HCEC 1CT (cell line): ENCODE measurements at places on chromosomes 11 and 22.
A peak's percentile ranks its signal among the peaks of the same experiment; 100 is the strongest.

GRCh38 chr11:116042146-116042545 is 537.9 kb upstream of the CADM1 start:
- no peak for DNase-seq

- no peak for DNase-seq
Observed at GRCh38 chr11:34619062-34619516, 1.8 kb upstream of the EHF start.

DNA sequence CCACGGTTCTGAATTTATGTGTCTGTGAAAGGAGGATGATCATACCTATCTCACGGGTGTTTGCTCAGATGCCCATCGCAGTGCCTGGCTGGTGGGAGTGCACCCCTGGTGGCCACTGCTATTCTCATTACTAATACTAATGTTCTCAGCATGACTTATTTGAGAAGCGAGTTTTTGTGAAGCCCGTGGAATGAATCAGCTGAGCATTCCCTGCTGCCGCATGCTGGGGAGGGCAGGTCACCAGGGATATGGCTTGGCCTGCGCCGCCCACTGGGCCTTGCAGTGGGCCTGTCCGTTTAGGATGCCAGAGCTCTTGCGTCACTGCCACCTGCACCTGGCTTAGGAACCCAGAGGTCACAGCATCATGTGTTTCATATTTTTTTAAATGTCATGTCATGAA is 16.9 kb downstream of the CTTN start:
- peak; percentile 71 for DNase-seq

DNA sequence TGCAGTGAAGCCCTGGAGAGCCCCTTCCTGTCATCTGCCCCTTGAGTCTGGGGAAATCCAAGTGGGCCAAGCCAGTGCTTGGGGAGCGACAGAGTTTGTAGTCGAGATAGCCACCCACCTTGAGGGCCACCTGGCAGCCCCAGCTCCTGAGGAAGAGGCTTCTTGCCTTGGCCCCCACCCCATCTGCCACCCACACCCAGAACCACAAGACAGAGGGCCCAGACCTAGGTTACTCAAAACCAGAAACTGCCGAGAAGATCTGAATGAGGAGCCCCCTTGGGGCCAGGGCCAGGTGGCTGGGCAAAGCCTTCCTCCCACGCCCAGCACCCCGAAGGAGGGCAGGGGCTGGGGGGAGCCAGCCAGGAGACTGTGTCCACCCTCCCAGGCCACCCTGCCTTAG is 18.8 kb upstream of the PRR5 start:
- no peak for DNase-seq

GRCh38 chr11:93236741-93237675 is 39.2 kb upstream of the SLC36A4 start:
- DNase-seq, result peak; percentile 37

DNA sequence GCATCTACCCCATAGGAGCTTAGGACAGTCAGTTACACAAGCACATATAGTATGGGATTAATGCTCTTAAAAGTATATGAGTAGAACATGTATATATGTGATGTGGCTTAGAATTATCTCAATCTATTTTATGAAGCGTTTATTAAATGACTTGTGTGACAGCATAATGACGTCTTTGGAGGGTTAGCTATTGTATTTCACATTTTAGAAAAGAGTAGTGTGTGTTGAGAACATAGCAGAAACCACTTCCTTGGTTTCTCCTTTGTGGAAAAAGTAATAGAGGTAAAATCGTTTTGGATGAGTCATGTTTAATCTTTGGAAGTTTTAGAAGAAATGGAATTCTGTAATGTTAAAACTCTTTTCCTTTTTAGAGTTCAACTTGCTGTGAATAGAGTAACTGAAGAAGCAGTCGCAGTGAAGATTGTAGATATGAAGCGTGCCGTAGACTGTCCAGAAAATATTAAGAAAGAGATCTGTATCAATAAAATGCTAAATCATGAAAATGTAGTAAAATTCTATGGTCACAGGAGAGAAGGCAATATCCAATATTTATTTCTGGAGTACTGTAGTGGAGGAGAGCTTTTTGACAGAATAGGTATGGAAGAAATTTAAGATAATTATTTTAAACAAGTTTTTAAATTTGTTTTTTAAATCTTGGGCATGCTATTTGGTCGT is 2.4 kb downstream of the CHEK1 start:
- DNase-seq, result no peak

GRCh38 chr22:37141476-37141875 is 8.2 kb downstream of the IL2RB start:
- DNase-seq, result no peak

DNA sequence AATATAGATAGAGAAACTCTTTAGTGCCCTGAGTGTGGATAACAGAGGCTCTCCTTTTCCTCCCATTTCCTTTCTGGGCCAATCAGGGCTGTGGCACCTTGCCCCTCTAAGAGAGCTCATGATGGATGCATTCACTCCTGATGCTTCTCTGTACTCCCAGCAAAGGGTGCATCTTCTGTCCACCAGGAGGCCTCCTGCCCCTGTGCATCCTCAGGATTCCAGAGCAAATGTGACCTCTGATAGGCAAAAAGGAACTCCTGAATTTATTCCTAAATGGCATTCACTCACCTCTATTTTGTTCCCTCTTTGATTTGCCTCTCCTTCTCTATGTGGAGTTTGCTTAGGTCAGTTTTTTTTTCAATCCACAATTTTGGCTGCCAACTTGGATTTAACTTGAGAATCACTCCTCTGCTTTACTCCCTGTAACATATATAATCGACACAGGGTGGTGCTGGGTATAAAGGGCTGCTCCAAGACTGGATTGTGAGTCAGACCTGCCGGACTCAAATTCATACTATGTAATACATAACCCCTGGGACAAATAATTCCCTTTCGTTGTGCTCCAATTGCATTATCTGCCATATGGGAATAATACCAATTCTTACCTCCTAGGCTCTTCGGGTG is 1.1 kb upstream of the MRGPRX4 start:
- peak; percentile 18 for DNase-seq

GRCh38 chr11:131845255-131845654 is 474.8 kb downstream of the NTM start:
- DNase-seq, result no peak

DNA sequence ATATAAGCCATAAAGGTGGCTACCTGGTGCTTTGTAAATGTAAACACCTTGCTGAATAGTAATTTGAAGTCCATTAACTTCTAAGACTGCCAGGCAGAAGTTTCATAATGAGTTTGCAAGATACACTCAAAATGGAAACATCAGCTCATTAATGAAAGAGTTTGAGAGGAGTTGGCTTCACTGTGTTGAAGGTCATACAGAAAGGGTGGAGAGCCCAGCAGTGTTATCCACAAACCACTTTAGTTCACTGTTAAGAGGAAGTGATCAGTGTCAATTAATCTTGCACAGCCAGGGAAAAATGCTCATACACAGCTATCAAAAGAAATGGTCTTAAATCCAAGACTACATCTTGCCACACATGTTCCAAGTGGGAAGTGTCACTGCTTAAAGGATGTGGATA is 689.4 kb downstream of the JRKL start:
- DNase-seq, result no peak

DNA sequence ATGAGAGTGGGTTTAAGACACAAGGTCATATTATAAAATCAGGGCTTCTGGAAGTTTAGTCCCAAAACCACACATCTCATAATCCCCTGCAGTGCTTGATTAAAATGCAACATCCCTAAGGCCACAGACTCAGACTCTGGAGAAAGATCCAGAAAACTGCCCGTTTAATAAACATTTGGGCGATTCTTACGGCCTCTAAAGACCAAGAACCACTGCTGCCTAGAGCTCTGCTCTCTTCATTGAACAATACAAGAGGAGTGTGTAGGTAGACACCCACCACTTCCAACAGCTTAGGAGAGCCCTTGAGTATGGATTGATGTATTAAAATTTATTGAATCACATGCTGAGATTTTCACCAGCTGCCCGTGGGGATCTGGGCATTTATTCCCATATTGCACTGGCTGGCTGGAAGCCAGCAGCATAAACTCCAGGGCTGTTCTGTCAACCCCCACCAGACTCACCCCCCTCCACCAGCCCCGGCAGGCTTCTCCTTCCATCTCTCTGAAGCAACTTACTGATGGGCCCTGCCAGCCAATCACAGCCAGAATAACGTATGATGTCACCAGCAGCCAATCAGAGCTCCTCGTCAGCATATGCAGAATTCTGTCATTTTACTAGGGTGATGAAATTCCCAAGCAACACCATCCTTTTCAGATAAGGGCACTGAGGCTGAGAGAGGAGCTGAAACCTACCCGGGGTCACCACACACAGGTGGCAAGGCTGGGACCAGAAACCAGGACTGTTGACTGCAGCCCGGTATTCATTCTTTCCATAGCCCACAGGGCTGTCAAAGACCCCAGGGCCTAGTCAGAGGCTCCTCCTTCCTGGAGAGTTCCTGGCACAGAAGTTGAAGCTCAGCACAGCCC is 749 bp upstream of the BEST1 start:
- peak; percentile 79 for DNase-seq

GRCh38 chr22:44220727-44221680 is 40.3 kb downstream of the PARVG start:
- DNase-seq, result no peak

GRCh38 chr11:10459029-10459970 is 4.2 kb downstream of the AMPD3 start:
- DNase-seq, result no peak

- DNase-seq, result no peak
Observed at GRCh38 chr11:71285111-71285510, 32.7 kb upstream of the SHANK2 start.

- DNase-seq, result no peak
Observed at GRCh38 chr11:120501976-120502755, 9.4 kb upstream of the GRIK4 start.

DNA sequence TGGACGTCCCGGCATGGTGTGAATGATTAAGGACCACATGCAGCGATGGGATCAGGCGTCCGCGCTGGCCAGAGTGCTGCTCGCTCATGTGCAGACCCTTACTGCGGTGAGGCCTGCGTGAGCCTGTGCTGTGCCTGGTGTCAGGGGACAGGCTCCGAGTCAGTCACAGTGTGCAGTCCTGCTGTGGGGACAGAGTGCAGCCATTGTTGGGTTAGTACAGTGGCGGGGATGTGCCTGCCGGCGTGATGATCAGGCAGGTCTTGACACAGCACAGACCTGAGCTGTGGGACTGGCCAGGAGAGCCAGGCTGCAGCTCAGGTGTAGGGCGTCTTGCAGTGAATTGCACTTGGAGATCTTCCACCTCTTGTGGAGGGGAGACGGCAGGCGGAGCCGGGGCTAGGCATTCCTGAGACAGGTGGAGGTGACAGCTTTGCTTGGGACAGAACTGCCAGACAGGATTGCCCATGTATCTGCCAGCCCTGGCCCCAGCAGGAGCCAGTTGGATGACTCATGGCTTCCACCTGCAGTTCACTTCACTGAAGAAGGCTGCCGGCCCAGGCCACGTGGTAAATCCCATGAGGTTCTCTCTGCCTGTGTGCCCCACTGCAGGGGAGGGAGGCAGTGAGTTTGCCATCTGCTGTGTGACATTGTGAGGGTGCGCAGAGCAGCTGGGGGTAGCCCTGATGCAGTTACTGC is 17.3 kb downstream of the TRMU start:
- DNase-seq, result no peak

- DNase-seq, result no peak
Observed at GRCh38 chr11:81966340-81966739, 767.3 kb downstream of the FAM181B start.

- no peak for DNase-seq
Observed at GRCh38 chr11:134041791-134042696, 26.8 kb upstream of the JAM3 start.

GRCh38 chr11:14529951-14530350 is 9.8 kb upstream of the PSMA1 start:
- no peak for DNase-seq

GRCh38 chr22:27238935-27239510 is 562.5 kb downstream of the MN1 start:
- DNase-seq, result peak; percentile 38

DNA sequence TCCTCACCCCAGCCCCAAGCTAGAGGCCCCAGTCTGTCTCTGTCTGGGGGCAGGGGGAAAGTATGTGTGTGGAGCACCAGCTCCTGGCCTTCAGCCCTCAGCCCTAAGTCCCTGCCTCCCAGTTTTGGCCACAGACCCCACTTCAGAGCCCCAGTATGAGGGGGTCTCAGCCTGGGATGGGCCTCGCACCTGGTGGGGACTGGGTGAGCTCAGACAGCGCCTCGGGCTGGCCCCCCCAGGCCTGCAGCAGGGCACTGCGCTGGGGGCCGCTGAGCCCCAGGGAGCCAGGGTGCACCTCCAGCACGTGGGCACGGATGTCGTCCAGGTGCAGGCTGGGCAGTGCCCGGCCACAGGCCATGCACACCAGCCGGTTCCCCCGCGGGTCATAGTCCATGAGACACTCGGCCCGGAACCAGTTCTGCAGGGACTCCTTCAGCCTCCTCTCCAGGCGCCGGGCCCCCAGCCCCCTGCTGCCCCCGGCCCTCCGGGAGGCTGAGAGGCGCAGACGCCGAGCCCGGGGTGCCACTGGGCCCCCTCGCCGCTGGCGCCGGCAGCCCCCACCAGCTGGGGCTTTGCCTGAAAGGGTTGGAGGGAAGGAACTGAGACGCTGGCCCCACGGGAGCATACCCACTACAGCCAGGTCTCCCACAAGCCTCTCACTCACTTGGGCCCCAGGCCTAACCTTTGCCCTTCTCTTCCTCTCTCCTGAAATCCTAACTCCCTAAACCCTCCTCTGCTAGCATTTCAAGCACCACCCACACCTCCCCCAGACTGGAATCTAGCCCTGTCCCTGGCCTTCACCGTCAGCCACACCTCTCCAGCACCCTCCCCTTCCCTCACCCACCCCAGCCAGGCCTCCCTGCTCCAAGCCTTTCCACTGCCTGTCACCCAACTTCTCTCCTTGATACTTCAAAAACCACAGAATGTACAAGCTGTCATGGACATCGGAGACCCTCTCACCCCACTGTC is 3.6 kb downstream of the ZFTA start:
- no peak for DNase-seq

GRCh38 chr11:100855466-100856067 is 168.5 kb downstream of the ARHGAP42 start:
- peak; percentile 62 for DNase-seq
